ENCODE measurements at places on chromosomes 7 and 10.

GRCh38 chr10:78336402-78336791, 302.7 kb downstream of the RPS24 start:
- DNase-seq, result no peak

DNA sequence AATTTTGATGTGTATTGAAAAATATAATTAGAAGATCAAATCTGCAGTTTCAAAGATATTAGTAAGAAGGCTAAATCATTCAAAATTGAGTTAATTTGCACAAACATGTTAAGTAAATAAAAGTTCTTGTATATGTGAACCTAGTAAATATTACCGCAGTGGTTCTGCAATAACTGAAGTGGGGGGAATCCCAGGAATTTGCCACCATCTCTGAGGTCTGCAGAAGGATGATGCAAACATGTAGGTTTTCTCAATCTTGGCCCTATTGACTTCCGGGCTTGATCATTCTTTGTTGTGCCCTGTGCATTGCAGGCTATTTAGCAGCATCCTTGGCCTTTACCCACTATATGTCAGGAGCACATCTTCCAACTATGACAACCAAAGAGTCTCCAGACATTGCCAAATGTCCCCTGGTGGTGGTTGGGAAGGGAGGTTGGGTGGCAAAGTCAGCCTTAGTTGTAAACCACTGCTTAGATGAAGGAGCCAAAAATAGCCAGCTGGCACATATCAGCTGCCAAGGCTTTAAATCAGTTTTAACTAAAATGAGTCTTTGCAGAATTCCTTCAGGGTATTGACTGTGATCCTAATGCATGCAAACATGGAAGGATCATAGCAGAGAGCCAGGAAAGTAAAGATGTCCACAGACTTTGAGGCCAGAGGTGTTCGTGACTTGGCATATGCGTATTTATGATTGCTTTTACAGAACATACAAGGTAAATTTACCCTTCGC, 146.3 kb downstream of the TRIL start:
- no peak for DNase-seq

DNA sequence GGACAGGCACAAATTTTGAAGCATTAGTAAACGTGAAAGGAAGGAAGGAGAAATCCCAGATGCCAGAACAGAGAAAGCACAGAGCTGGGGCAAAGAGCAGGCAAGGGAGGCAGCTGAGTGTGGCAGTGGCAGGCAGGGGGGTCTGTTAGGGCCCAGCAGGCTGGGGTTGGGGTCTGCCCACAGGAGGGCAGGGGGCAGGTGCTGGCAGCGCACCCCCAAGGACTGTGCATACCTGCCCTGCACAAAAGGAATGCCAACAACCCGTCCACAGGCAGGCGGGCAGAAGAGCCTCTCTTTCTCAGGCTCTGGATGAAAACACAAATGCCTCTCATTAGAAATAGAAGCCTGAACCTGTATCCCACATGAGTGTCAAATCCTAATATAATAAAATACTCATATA, 552.3 kb downstream of the PTPRN2 start:
- DNase-seq, result no peak

DNA sequence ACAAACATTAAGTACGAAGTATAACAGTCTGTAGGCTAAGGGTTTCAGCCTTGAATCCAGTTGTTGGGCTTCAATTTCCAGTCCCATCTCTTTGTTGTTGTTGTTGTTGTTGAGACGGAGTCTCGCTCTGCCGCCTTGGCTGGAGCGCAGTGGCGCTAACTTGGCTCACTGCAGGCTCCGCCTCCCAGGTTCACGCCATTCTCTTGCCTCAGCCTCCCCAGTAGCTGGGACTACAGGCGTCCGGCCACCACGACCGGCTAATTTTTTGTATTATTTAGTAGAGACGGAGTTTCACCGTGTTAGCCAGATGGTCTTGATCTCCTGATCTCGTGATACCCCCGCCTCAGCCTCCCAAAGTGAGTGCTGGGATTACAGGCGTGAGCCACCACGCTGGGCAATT, 464.9 kb downstream of the ANKRD7 start:
- DNase-seq, result no peak

All from hematopoietic multipotent progenitor cell treated with erythropoietin and hydrocortisone succinate and interleukin-3 and kit ligand, for 4 days (in vitro differentiated cells).